ENCODE measurements at places on chromosomes 2 and 18.

DNA sequence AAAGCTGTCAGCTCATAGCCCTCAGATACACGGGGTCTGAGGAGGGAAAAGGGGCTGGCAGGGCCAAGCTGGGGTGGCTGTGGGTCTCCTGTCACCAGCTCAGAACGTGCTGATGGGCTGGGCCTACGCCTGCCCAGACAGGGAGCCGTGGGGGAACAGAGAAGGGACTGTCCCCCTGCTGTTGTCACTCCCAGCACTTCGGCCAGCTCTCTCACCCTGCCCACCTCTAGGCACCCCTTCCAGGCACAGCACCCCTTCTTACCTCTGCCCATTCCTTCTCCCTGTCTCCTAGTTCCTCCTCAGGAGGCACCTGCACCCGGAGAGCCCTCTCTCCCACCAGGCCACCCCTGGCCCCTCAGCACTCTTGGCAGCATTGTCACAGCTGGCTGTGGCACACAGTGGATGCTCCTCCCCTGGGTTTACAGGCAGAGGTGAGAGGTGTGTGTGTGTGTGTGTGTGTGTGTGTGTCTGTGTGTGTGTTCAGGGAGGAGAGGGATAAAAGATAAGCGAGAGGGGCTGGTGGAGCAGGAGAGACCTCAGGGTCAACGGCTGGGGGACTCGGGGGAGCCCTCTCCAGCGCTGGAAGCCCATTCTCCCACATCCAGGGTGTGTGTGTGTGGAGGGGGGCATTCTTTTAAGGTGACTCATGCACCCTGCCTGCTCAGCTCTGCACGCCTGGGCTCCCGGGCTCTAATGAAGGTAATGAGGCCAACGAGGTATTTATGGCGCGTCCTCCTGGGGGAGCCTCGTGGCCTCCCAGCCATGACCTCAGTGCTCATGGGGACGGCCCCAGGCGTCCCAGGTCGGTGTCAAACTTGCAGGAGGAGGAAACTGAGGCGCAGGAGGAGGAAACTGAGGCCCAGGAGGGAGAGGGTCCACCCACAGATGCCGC lies 66.1 kb upstream of the SMAD7 start:
- DNase-seq = no peak

DNA sequence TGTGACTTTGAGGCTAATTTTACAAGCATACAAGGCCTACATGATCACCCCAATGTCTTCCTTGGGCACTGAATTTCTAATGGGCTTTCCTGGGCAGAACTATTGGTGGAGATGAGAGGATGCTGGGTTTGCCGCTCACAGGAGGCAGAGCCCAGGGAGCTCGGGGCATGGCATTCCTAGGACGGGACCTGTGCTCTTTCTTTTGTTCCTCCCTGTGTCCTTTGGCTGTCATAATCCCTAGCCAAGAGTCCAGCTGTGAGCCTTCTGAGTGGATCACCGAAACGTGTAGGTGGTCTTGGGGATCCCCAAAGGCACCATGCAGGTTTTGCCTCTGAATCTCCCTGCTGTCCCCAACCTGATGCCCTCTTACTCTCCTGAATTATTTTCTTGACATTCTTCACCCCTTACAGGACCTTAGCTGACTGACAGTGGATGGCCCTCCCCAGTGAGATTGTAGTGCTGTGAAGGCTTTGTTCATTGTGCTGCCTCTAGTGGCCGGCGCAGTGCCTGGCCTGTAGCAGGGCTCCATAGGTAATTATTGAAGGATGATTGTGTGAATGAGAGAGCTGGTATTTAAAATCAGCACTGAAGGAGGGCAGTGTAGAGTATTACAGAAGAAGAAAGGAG lies 221.9 kb downstream of the ZNF407 start:
- peak; percentile 5 for DNase-seq

GRCh38 chr2:181588546-181588945 lies 68.4 kb downstream of the CERKL start:
- no peak for DNase-seq

GRCh38 chr2:27249891-27250651 lies 12.8 kb downstream of the SLC30A3 start:
- no peak for DNase-seq

GRCh38 chr2:216171011-216171410 lies 61.9 kb downstream of the XRCC5 start:
- no peak for DNase-seq

DNA sequence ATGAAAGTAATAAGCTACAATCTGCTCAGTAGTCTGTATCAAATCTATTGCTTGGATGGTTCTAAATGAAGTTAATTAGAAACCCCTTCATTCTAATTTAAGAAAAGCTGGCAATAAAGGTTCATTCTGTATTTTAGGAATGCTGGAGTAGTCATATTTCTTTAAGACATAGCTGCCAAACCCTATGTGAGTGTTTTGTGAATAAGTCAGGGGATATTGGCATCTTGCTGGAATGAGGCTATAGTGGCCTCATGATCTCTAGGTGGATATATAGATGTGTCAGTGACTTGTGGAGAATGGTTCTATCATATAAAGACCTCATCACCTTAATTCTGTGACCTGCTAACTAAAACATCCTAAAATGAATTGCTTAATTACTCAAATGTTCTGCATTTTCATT lies 196.3 kb downstream of the PDE1A start:
- no peak for DNase-seq

DNA sequence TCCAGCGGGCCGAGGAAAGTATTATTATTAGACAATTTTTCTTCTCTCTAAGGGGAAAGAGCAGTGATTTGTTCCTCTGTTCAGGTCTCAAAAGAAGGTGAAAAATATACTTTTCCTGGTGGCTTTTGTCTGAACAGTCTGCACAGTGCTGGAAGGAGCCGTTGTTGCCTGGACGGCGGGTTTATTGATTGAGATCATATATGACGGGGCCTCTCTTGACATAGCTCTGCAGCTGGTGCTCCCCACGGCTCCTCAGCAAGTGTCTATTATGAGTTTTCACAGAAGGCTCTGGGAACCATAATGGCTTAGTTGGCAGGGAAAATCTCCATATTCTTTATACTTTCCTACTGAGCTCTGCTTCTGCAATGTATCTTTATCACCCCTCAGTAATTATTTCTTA lies 42.9 kb downstream of the FSHR start:
- no peak for DNase-seq

DNA sequence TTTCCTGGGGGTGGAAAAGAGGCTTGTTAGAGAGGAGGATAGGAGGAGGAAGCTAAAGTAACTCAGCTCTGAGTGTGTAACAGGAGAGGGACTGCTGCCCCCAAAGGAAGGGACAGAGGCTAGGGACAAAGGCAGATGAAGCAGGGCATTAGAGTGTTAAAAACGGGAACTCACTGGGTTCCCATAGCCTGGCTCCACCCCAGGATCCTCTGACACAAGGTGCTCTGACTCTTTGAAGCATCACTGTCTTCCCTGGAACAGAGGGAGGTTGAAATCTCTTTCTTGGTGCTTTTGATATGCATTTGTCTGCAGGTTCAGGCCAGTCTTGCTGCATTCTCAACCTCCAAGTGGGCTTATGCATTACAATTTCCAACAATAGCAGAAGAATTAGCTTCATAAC lies 22.9 kb downstream of the IL36A start:
- DNase-seq = no peak

- DNase-seq = no peak
Observed at GRCh38 chr18:59582395-59582794, 114.8 kb downstream of the CCBE1 start.

GRCh38 chr2:180349809-180350208 lies 342.7 kb upstream of the CWC22 start:
- no peak for DNase-seq

GRCh38 chr2:214341646-214342045 lies 69.2 kb upstream of the VWC2L start:
- DNase-seq = no peak

DNA sequence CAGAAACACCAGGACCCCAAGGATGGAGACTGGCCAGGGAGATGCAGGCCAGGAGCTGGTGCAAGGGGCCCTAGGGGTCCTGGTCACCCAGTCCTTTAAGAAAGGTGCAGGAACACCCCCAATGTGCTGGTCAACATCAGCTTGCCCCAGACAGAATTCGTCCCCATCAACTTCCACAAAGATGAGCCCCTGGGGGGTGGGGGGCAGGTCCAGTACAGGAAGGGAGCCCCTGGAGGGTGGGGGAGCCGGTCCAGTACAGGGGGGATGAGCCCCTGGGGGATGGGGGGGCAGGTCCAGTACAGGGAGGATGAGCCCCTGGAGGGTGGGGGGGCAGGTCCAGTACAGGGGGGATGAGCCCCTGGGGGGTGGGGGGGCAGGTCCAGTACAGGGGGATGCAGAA lies 160.7 kb upstream of the SALL3 start:
- DNase-seq = no peak

GRCh38 chr2:143241403-143242088 lies 112.3 kb downstream of the ARHGAP15 start:
- no peak for DNase-seq

DNA sequence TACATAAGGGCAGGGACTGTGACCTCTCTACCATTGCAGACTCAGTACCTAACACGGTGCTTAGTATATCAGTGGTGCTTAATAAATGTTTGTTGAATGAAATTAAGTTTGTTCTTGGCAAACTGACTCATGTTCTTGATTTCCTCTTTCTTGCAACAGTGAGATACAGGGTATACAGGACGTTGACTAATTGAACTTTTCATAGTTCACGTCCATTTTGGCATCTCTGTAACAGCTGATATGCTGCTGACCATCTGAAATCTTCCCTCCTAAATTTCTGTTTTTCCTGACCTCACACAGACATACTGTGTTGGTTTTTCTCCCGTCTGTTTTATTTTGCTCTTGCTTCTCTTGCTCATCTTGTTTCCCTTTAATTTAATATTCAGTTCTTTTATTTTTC lies 44.2 kb downstream of the LHCGR start:
- no peak for DNase-seq

DNA sequence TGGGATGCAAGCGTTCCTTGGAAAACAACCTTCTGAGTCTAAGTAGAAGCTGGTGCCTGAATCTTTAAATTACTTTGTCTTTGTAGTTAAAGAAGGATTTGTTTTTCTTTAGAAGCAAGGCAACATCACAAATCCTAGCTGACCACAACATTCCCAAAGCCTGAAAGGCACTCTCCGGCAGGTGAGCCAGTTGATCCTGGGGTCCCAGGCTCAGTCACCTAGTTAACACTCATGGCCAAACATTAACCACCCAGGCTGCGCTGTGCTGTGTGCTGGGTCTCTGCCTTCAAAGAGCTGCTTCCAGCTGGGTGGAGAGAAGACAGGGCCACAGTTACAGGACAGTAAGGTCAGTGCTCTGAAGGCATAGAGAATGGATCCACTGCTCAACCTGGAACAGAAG lies 120.0 kb upstream of the TRIB2 start:
- DNase-seq = no peak

DNA sequence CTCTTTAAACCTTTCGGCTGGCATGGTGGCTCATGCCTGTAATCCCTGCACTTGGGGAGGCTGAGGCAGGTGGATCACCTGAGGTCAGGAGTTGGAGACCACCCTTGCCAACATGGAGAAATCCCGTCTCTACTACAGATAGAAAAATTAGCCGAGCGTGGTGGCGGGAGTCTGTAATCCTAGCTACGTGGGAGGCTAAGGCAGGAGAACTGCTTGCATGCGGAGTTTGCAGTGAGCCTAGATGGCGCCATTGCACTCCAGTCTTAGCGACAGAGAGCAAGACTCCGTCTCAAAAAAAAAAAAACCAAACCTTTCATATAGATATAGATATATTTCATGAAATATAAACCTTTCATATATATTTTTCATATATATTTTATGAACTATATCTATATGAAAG lies 864.7 kb downstream of the TRIB2 start:
- DNase-seq = no peak

- no peak for DNase-seq
Observed at GRCh38 chr2:241981076-241981700, 111.7 kb downstream of the RTP5 start.

- no peak for DNase-seq
Observed at GRCh38 chr2:85545780-85546240, 6.8 kb downstream of the MAT2A start.

- no peak for DNase-seq
Observed at GRCh38 chr2:32894119-32894728, 52.5 kb upstream of the LTBP1 start.

DNA sequence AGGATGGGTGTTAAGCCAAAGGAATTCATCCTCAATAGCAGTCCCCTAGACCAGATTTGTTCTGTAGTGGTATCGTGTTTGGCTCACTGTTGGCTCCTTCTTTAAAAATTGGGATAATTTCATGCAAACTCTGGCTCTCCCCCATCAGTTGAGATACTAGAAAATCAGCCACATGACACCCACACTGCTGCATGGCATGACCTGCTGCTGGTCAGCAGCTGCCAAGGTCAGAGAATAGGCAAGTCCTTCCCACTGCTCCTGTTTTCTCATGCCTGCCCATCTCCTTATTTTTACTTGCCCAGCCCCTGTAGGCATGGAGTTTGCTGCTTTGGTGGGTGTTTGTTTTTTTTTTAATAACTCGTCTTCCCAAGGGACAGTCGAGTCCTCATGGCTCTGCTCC lies 1.0 kb upstream of the SNRNP200 start:
- no peak for DNase-seq

DNA sequence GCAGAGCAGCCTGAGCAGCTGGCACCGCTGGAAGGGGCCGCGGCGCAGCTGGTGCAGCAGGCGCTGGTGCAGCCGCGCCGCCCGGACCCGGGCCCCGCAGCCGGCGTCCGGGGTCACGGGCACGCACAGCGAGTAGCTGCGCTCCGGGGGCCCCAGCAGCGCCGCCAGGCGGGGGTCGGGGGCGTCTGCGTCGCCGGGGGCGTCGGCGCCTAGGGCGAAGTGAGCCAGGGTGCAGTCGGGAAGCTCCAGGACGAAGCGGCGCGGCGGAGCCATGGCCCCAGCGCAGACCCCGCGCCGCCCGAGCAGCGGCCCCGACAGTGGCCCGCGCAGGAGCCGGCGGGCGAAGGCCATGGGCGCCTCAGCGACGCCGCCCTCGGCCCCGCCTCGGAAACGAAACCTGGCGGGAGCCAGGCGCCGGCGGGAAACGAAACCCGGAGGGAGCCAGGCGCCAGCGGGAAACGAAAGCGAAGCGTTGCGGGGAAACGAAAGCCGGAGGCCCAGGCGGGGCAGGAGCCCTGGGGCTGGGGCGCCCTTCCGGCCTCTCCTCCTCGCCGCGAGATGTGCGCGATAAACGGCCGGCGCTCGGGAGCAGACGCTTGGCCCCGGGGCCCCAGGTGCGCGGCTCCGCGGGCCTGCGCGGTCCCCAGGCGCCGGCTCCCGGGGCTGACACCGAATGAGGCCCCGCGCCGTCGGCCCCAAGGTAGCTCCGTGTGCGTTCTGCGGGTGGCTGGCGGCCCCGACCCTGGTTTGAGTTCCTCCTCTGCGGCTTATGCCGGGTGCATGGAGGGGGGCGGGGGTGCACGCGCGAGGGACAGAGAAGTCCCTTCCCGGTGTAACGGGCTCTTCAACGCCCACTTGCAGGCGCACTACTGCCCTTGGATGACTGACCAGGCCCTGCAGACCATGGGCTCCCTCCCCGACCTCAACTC lies at the start of gene CMPK2:
Gene CMPK2 (minus strand): TSS at position 562 of the 929 bp plus-strand sequence. CDS start 211 bp downstream, at position 351.
- DNase-seq = peak; percentile 49

DNA sequence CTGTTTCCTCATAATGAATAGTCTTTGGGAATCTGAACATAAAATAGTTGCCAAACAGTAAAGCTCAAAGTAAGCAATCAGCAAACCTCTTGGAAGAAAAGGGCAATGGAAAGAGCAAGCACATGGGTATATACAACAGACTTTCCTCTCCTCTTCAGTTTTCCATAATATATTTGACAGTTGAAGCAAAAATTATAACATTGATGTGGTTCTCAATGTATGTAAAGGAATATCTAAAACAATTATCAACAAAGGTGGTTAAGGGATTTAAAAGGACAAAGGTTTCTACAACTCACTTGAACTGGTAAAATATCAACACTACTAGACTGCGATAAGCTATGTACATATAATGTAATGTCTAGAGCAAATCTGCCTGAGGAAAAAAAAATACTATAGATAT lies 168.6 kb upstream of the SMAD7 start:
- DNase-seq = no peak

Data from NCI-H1105 treated with DMSO at 0.1 percent for 48 hours (cell line).